ENCODE measurements at places on chromosomes 3 and 15. TPM values are rescaled to one million over a fixed set of nuclear protein-coding genes. Genes with fewer than 3 reads are reported as not detected.

- H3K27ac ChIP-seq: no peak overlapping the region
- no peaks in the 10 kb centered on the region for H3K4me1 ChIP-seq
- H3K27me3 ChIP-seq: no peaks in the 10 kb centered on the region
- no peak overlapping the region for H3K4me3 ChIP-seq
- peaks cover 18% of the 10 kb centered on the region for H3K36me3 ChIP-seq
These were observed 23.3 kb downstream of the SNX4 start for GRCh38 chr3:125496701-125497100.

- peak overlapping the region; percentile 97 for H3K27ac ChIP-seq
- no peak for DNase-seq
- peaks cover 5% of the 10 kb centered on the region for H3K27me3 ChIP-seq
- H3K36me3 ChIP-seq: peaks cover 27% of the 10 kb centered on the region
- H3K4me1 ChIP-seq: peaks cover 69% of the 10 kb centered on the region
These were observed 1.9 kb downstream of the EHD4 start for GRCh38 chr15:41970456-41970855.

DNA sequence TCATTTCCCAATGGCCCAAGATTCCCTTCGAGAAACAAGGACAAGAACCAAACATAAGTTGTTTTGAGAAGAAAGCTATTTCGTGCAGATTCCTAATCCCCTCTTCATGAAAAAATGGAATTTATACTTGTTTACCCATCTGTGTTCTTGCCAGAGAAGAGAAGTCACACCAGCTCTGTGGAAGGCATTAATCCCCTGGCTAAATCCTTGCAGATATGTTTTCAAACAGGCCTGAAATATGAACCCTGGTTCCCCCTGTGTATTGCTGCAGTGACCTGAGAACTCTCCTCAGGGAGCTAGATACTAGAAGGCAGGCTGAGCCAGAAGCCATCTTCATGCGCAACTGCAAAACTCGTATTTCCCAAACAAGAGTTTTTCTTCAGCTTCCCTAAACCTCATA is 337.7 kb downstream of the NEK10 start:
- H3K27me3 ChIP-seq: no peaks in the 10 kb centered on the region
- no peak for DNase-seq
- H3K4me3 ChIP-seq: no peak overlapping the region

GRCh38 chr3:112687211-112687610 is 46.3 kb upstream of the CCDC80 start:
- H3K36me3 ChIP-seq: no peaks in the 10 kb centered on the region
- peaks cover 10% of the 10 kb centered on the region for H3K4me1 ChIP-seq
- DNase-seq: no peak
- H3K27ac ChIP-seq: no peak overlapping the region
- H3K4me3 ChIP-seq: no peak overlapping the region

The UBA7 gene
- 85.6 TPM for total RNA-seq

The HESX1 gene
- 0.90 TPM for total RNA-seq

The PIERCE2 gene
- not detected for total RNA-seq

The ADAMTS17 gene
- 1.2 TPM for total RNA-seq

The CELSR3 gene
- 6.9 TPM for total RNA-seq

All from activated CD4-positive, alpha-beta memory T cell treated with anti-CD3 and anti-CD28 coated beads for 36 hours (primary cell).